Prostate gland (tissue), 2 donors: ENCODE measurements at places on chromosomes 3 and 15.

GRCh38 chr3:22887664-22888291 lies 315.3 kb upstream of the UBE2E2 start:
- no peak for DNase-seq

GRCh38 chr3:164533275-164533674 lies 545.0 kb downstream of the SI start:
- no peak for DNase-seq

DNA sequence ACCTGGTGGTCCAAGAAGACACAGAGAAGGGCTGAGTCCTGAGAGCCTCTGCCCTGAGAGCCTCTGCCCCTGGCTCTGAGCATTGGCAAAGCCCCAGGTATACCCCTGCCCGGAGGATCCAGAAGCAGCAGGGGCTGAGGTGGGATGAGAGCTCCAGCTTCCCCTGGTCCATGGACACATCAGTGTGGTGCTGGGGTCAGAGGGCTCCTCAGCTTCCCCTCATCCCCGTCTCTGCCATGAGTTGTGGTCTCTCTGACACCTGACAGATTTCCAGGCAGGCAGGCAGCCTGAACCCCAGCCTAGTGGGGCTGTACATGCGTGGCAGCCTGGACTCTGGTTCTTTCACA lies 3.5 kb upstream of the KLF15 start:
- no peak for DNase-seq

- DNase-seq = peak; percentile 21
Measured at GRCh38 chr3:36965440-36965839, 20.6 kb upstream of the TRANK1 start.

DNA sequence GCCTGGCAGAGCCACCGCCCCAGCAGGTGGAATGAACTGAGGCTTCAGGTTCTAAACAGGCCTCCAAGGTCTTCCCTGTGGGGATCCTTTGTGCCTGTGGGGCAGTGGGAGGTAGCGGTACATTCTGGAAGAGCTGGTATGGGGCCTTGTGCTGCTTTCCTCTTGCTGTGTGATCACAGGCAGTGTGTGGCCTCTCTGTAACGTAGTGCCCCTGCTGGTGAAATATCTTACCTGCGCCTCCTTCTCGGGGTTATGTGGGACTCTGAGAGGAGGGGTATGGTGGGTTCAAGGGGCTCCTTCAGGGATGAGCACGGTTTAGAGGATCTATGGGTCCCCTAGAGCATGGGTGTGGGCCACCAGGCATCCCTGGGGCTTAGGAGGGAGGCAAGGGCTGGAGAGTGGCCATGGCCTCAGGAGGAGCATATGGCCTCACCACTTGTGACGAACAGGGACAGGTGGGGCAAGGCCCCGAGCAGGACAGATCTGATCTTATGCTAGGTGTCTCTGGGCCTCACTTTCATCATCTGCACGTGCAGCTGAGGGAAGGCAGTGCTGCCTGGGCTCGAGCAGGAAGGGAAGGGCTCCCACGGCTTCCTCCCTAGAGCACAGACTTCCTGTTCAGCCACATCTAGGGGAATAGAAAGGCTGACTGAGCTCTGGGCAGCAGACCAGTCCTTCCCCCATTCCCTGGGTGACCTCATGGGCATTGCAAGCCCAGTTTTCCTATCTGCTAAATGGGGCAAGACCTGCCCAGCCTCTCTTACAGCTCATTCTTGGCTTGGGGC lies 1.9 kb upstream of the ALS2CL start:
- no peak for DNase-seq
